Muscle of back (tissue), 13 donors: ENCODE measurements at places on chromosomes 7 and 10. TPM values are rescaled to one million over a fixed set of nuclear protein-coding genes. Genes with fewer than 3 reads are reported as not detected.
A peak's percentile ranks its signal among the peaks of the same experiment; 100 is the strongest.

The NUTM2A gene
- 2.6 TPM for polyA plus RNA-seq

The SPAM1 gene
- not detected for polyA plus RNA-seq

- DNase-seq = no peak
Observed at GRCh38 chr10:9814285-9814864, 1203.3 kb upstream of the CELF2 start.

The CH25H gene
- polyA plus RNA-seq = 0.74 TPM

The TSPAN13 gene
- 74.7 TPM for polyA plus RNA-seq

GRCh38 chr7:118352867-118353453 is 128.5 kb downstream of the ANKRD7 start:
- DNase-seq = peak; percentile 20

- DNase-seq = no peak
Observed at GRCh38 chr7:87187120-87187519, 32.4 kb downstream of the TMEM243 start.

The UPK3BL2 gene
- polyA plus RNA-seq = 9.9 TPM

- peak; percentile 1 for DNase-seq
Observed at GRCh38 chr10:65491799-65492198, 1434.0 kb upstream of the LRRTM3 start.

The LIPK gene
- polyA plus RNA-seq = 0.51 TPM

GRCh38 chr7:91355695-91356435 is 91.6 kb downstream of the FZD1 start:
- DNase-seq = no peak

The LAMB1 gene
- 665 TPM for polyA plus RNA-seq

GRCh38 chr10:18474118-18474455 is 177.3 kb downstream of the NSUN6 start:
- DNase-seq = no peak

DNA sequence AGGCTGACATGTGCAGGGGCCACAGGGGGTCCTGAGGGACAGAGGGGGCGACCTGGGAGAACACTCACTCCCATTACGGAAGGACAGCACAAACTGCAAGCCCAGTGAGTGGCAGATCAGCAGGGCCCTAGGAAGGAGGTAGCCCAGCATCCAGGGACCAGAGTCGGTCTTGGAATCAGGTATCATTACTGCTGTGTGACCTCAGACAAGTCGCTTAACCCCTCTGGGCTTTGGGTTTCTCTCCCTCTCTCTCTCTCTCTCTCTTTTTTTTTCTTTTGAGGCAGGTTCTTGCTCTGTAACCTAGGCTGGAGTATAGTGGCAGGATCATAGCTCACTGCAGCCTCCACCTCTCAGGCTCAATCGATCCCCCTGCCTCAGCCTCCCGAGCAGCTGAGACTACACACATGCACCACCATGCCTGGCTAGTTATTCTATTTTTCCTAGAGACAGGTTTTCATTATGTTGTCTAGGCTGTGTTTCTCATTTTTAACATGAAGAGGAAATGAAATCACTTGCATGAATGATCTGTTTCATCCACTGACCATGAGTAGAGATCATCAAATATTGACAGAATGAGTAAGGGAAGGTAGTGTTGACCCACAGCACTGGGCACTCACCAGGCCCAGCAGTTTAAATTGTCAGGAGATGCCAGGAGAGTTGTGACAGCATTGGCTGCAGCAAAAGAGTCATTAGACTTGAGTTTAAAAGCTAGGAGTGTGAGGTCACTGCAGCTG is 49.4 kb downstream of the BUB3 start:
- DNase-seq = no peak

DNA sequence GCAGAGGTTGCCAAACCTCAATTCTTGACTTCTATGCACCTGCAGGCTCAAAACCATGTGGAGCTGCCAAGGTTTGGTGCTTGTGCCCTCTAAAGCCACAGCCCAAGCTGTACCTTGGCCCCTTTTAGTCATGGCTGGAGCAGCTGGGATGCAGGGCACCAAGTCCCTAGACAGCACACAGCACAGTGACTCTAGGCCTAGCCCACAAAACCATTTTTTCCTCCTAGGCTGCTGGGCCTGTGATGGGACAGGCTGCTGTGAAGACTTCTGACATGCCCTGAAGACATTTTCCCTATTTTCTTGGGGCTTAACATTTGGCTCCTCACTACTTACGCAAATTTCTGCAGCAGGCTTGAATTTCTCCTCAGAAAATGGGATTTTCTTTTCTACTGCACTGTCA is 27.8 kb upstream of the LRRN3 start:
- DNase-seq = no peak

The CC2D2B gene
- polyA plus RNA-seq = 0.87 TPM

DNA sequence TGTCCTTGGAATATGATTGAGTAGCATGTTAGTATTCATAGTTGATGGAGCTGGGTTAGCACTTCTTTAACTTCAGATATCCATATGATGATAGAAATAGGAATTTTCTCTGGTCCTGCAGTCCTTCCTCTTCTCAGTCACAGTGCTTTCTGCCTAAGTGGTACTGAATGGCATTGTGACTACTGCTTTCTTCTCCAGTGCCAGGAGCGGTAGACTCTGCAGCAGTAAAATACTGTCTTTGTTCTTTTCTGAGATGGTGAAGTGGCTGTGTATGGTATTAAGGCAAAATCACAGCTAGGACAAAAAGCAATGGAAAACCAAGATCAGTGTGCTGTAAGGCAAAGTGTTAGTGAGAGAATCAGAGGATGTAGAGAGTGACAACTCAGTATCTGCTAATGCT is 46.6 kb downstream of the C1GALT1 start:
- no peak for DNase-seq
